ENCODE measurements at places on chromosomes 6 and 20.

- no peak for DNase-seq
Observed at GRCh38 chr20:10985536-10985935, 311.7 kb upstream of the JAG1 start.

GRCh38 chr6:162082520-162082919, 645.0 kb downstream of the PRKN start:
- no peak for DNase-seq

- DNase-seq = no peak
Observed at GRCh38 chr20:50783903-50784302, 11.0 kb upstream of the BCAS4 start.

DNA sequence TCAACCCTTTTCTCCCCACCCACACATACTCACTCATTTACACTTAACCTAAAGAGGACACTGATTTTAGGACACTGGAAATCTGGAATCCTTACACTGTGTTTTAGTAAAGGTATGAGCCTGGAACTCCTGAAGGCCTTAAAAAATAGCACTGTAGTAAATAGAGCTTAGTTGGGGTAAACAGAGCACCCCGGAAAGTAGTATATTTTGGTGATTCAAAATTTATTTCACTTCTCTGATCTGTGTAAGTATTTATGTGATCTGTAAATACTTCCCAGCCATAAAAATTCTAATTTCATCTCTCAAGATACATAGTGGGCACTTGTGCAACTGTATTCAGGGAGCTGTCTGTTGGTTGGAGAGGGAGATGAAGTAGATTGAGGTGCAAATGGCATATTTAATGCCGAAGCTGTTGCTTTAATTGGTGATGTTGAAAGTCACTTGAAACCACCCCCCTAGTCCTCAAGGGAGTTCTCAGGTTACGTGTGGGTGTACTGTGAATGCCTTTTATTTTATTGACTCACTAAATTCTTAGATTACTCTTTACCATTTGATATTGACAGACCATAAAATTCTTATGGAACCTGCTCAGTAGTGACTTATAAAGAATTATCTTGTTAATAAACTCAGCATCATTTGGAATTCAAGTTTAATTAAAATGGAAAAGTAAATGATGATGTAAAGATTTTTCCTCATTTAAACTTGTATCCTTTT, 154.9 kb downstream of the SOX4 start:
- DNase-seq = no peak

GRCh38 chr6:165219629-165220028, 89.8 kb downstream of the C6orf118 start:
- no peak for DNase-seq

GRCh38 chr20:38806855-38807655, 1.6 kb downstream of the PPP1R16B start:
- peak; percentile 41 for DNase-seq

GRCh38 chr20:3382836-3383235, 24.6 kb downstream of the DNAAF9 start:
- DNase-seq = no peak

- no peak for DNase-seq
Observed at GRCh38 chr6:109186012-109186411, 90.7 kb downstream of the CEP57L1 start.

GRCh38 chr6:27133281-27134227, 113.9 kb upstream of the PRSS16 start:
- peak; percentile 81 for DNase-seq

GRCh38 chr6:161136655-161137054, 137.2 kb downstream of the AGPAT4 start:
- DNase-seq = no peak

DNA sequence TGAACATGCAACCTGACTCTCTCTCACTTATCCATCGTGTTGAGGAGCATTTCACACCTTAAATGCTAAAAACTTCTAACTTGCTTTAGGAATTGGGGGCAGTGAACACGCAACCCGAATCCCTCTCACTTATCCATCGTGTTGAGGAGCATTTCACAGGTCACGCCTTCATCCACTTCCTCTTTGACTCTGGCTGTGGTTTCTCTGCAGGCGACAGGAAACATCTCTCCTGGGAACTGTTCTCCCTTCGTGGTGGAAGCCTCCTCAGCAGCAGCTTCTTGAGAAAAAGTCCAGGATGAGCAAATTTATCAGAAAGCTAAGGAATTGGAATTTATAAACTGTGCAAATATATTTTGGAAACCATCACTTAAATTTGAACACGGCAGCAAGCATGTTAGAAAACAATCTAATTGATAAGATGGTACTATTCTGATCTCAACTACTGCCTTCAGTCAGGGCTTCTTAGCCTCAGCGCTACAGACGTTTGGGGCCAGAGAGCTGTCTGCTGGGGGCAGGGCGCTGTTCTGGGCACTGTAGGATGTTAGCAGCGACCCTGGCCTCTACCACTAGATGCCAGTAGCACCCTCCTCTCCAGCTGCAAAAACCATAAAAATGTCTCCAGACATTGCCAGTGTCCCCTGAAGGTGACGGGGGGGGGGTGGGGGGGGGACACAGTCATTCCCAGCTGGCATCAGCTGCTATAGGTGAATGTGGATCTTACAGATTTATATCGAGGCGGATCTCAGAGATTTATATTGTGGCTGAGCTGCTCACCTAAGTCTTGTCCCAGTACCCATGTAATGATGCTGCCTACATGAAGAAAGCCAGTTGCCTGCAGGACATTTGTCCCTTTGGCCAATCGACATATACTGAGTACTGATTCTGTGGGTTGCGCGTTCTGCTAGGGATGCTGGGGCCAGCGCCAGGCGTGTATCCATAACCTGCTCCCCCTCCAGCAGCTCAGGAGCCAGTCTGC, 26.2 kb downstream of the CTCFL start:
- peak; percentile 39 for DNase-seq

DNA sequence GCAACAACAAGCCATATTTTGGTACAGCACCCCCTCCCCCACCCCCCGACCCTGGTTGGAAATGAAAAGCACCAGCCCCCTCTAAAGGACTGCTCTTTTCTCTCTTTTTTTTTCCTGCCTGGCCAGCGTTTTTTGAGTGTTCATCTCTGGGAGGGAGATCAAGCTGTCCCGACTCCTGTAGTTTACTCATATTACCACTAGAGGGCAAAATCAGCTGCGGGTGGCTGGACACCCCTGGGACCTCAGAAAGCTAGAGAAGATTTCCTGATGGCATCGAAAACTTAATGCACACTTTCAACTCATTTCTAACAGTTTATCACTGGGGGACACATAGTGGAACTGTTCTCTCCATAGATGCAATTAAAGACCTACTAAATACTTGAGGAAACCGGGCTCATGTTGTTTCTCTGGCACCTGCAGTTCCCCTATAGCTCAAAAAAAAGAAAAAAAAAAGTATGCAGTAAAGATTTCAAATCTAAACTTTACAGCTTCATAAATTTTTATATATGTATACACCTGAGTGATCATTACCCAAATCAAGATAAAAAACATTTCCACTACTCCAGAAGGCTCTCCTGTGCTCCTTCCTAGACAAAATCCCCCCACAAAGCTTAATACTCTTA, 24.4 kb downstream of the CNBD2 start:
- peak; percentile 50 for DNase-seq

DNA sequence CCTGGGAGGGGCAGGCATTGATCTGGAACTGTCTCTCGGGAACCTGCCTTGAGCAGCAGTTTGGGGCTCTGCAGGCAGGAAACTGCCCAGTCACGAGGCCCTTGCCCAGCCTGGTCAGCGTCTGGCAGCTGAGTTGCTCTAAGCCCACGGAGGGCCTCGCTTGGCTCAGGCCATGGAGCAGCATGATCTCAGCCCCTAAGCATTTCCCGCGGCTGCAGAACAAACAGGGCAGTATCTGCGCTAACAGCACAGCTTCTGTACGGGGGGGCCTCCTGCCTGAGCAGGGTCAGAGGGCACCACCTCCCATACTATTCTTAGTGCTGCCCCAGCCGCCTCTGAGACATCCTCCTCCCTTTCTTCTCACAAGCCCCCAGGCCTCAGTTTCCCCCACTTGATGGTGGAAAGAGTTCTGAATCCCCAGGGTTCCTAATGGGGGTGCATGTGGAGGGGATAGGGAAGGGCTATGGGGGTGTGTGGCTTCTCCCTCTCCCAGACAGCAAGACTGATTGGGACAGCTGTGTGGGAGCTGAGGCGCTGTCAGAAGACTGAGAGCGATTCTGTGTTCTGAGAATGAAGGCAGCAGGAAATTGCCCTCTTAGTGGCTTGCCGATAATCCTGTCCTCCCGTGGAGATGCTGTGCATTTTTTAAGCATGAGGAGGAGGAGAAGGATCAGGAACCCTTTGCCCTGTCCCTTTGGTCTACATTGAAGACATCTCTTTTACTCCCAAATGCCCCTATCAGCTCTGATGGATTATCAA, 46.4 kb downstream of the MOCS1 start:
- no peak for DNase-seq

DNA sequence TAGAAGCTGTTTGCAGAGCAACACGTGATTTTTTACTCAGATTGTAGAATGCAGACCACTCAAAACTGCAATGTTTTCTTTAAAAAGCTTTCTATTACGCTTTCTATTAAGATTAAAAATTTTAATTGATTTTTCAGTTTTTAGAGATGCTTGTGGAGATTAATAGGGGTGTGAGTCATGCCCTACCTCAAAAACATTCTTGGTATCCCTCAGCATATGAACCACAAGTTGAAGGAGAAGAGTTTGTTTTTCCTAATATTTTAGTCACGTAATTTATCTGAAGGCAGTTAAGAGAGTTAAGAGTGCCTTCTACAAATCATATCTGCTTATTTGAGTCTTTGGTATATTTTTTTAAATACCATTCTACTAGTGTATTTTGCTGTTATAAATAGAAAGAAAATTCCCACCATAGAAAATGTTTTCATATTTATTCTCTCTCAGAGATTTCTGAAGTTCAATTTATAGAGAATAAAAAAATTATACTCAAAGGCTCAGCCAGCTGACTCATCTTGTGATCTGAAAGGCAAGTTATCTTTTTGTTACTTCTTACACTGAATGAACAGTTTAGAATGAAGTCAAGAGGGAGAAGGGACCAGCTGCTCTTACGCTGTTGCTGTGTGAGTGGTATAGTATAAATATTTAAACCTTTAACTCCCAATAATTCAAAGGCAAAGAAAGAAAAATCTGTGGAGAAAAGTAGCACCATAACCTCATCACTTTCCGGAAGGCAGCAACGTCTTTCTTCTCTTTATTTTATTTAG, 7.6 kb downstream of the RIPOR2 start:
- peak; percentile 54 for DNase-seq

- DNase-seq = no peak
Observed at GRCh38 chr20:43686820-43687219, 19.9 kb downstream of the MYBL2 start.

DNA sequence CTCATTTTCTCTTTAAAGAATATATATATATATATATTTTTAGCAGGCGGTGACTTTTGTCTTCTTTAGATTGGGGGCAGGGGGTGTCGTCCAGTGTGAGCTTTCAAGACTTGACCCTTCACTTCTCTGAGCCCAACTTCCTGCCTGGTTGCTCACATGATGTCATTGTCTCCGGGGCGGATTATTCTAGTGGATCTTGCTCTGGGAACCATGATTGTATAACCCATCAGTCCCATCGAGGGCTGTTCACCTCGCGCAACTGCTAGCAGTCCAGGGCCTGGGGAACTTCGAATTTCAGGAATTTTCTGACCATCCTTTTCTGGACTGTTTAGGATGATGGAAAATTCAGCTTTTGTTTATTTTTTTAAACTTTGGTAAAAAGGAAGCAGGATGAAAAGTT, 1.0 kb downstream of the IGF2R start:
- peak; percentile 31 for DNase-seq

GRCh38 chr6:159249752-159250151, 80.6 kb downstream of the FNDC1 start:
- DNase-seq = no peak

DNA sequence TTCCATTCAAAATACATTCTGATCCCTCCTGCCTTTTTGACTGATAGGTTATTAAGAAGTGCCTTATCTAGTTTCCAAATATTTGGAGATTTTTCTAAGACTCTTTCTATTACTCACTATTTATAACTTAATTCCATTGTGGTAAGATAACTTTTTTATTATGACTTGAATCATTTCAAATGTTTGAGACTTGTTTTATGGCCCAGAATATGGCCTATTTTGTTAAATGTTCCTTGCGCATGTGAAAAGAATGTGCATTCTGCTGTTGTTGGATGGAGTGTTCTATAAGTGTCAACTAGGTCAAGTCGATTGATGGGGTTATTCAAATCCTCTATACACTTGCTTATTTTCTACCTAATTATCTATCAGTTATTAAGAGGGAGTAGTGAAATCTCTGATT, 13.1 kb upstream of the TCP11 start:
- no peak for DNase-seq

DNA sequence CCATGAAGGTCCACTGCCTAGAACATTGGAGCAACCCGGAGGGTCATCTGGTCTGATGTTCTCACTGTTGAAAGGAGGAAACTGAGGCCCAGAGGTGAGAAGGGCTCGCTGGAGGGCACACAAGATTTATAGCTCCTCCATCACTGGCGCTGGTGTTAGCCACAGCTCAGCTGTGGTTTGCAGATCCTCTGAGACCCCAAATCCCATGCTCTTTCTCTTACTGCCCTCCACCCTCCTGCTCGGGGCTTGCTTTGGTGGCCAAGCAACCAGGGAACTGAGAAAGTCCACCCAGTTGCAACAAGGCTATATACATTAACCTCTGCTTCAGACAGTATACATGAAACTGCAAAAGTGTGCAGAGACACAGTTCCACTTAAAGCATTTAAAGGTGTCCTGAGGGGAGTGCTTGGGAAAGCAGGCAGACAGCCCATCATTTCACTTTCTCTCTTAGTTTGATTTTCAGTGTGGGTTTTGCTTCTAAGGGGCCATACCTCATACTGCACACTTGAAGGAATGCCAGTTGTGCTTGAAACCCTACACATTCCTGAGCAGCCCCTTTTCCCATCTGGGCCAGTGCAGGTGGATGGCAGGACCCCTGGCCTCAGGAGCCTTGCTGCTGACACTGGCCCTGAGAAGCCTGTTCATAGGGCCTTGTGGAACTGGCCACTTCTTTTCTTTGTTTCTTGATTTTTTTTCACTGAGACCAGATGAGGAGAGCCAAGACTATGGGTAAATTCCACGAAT, 347.6 kb downstream of the CDC5L start:
- DNase-seq = no peak

DNA sequence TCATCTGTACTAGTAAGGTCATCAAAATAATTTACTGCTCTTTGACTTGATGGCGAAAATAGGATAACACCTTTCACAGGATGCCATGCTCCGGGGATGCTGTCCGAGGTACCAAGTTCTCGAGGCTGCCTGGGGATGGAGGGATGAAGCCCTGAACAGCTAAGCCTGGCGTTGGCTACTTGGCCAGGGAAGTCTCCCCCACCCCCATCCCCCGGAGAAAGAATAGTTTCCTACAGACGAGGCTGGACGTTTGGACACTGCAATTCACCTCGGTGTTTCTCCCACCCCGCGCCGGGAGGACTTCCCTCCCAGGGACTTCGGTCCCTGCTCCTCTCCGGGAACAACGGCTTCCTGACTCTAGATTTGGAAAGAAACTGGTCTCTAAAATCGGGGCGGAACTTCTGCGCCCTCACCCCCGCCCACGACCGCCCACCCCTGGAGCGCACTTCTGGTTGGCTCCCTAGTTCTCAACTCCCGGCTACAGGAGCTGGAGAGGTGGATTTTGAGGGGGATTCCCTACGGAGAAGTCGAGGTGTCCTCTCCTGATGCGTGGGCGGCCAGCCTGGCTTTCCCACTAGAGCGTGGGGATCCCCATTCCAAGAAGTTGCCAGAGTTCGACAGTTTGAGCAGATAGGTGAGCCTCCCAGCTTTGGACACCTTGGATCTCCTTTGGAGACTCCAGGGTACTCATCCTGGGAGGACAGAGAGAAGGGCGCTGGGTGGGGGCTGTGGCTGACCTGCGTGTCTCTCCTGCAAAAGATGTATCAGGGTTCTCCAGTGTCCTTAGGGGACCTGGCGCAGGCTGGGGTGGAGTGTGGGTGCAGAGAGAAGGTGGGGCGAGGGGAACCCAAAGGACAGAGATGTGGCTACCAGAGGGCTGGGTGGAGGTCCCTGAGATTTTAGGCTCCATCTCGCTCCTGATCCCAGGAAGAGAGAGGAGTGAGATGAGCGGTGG, 1.1 kb downstream of the PCSK2 start:
- DNase-seq = no peak

Data from CD4-positive, alpha-beta T cell treated with Interleukin-17A for 4 hours (primary cell).